ENCODE measurements at places on chromosomes 2 and 18. TPM values are rescaled to one million over a fixed set of nuclear protein-coding genes. Genes with fewer than 3 reads are reported as not detected.

- ATAC-seq = peak; percentile 32
Observed at GRCh38 chr2:144117086-144117485, 402.8 kb downstream of the ZEB2 start.

DNA sequence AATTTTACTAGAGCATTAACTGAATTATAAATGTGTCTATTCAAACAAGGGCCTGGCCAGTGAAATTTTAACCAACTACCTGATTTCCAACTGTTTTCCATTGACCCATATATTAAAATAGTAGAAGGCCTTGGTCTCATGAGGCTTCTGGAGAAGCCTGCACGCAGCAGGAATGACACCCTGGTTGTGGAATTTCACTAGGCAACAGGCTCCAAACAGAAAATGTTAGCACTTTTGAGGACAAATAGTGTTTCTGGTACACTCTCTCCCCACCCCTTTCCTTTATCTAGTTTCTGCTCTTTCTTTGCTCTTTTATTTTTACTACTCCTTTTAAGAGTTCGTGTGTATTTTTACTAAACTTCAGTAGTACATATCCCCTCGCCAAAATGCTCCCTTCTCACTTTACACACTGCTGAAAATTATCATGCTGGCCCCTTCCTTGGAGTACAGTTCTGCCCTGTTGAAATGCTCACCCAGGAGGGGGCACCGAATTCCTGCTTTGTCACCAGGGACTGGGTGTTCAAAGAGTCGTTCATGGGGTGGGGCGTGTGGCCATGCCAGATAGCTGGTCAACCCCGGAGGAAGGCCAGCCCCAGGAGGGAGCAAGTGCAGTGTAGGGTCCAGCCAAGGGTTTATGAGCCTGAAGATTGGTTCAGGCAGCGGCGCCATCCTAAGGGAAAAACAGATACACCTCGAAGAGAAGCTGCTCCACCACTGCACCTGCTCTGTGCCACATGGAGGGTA, 22.1 kb upstream of the COL6A3 start:
- ATAC-seq = no peak

GRCh38 chr2:46925474-46926351, 10.1 kb upstream of the MCFD2 start:
- no peak for ATAC-seq

Gene NETO1
- total RNA-seq = not detected

- no peak for ATAC-seq
Observed at GRCh38 chr2:100673691-100674485, 111.1 kb downstream of the PDCL3 start.

Gene CXCR1
- total RNA-seq = not detected

Gene FIGN
- not detected for total RNA-seq

- ATAC-seq = no peak
Observed at GRCh38 chr2:43116988-43117387, 109.4 kb downstream of the ZFP36L2 start.

DNA sequence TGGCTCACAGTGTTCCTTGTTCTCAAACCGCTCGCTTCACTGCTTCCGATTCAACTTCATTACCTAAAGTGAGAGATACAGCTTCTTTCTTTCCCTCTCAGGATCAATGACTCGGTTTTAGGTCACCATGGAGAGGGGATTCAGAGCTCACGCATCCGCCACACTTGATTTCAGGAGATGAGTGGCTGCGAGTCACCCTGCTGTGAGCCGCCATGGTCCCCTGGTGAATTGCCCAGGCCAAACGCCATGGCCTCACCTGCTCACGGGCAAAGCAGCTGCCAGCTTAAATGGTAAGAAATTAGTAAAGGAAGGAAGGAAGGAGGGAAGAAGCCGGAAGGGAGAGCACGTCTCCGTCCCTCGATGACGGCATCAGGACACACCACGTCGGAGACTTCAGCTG, 60.5 kb downstream of the ADNP2 start:
- no peak for ATAC-seq
